ENCODE measurements at places on chromosomes 4 and X. TPM values are rescaled to one million over a fixed set of nuclear protein-coding genes. Genes with fewer than 3 reads are reported as not detected.

Gene POLN
- 4.2 TPM for total RNA-seq

Gene EPHA5
- 0.59 TPM for total RNA-seq

Gene ZNF711
- 25.4 TPM for total RNA-seq

Gene SPP1
- 253 TPM for total RNA-seq

Gene UGT2B11
- not detected for total RNA-seq

Gene SYN1
- 0.30 TPM for total RNA-seq

Gene UTP3
- total RNA-seq = 18.8 TPM

Gene USP17L12
- total RNA-seq = not detected

Gene ADRA2C
- 0.79 TPM for total RNA-seq

Gene COX7B2
- total RNA-seq = not detected

Gene SYTL4
- 3.8 TPM for total RNA-seq

Gene FRMD7
- total RNA-seq = 0.10 TPM

Gene OTUD5
- total RNA-seq = 19.9 TPM

Gene MGAT4D
- not detected for total RNA-seq

Gene MSX1
- 6.1 TPM for total RNA-seq

Gene GLRA2
- total RNA-seq = 0.20 TPM

Gene MAGEA2
- not detected for total RNA-seq

Gene CT45A5
- total RNA-seq = not detected

Gene RENBP
- total RNA-seq = 5.0 TPM

Gene CENPVL3
- not detected for total RNA-seq

Gene STBD1
- 12.4 TPM for total RNA-seq

Gene IDS
- 25.4 TPM for total RNA-seq

Gene NHSL2
- 6.9 TPM for total RNA-seq

Gene CTAG2
- total RNA-seq = not detected

Gene KCND1
- 2.7 TPM for total RNA-seq

Gene OTUD6A
- not detected for total RNA-seq

Gene AMBN
- total RNA-seq = not detected

Gene NAT8L
- total RNA-seq = 1.2 TPM

Gene ABCG2
- 7.0 TPM for total RNA-seq

Gene CRMP1
- 6.0 TPM for total RNA-seq

Gene MYOZ2
- total RNA-seq = 21.2 TPM

Gene GAGE12E
- total RNA-seq = not detected

Gene TRIM60
- total RNA-seq = not detected

Gene EMD
- 24.0 TPM for total RNA-seq

Gene SORCS2
- total RNA-seq = 5.8 TPM

Measured in skin of body (tissue), 3 donors.